ENCODE measurements at places on chromosomes 11 and 22.

GRCh38 chr11:122265981-122266380 is 150.0 kb upstream of the BLID start:
- DNase-seq: no peak

GRCh38 chr22:26568207-26568706 is 21.7 kb downstream of the TPST2 start:
- DNase-seq: no peak

GRCh38 chr22:19097518-19097917 is 24.7 kb downstream of the DGCR2 start:
- no peak for DNase-seq

- no peak for DNase-seq
Measured at GRCh38 chr11:62461740-62462507, 43.1 kb downstream of the SCGB1A1 start.

DNA sequence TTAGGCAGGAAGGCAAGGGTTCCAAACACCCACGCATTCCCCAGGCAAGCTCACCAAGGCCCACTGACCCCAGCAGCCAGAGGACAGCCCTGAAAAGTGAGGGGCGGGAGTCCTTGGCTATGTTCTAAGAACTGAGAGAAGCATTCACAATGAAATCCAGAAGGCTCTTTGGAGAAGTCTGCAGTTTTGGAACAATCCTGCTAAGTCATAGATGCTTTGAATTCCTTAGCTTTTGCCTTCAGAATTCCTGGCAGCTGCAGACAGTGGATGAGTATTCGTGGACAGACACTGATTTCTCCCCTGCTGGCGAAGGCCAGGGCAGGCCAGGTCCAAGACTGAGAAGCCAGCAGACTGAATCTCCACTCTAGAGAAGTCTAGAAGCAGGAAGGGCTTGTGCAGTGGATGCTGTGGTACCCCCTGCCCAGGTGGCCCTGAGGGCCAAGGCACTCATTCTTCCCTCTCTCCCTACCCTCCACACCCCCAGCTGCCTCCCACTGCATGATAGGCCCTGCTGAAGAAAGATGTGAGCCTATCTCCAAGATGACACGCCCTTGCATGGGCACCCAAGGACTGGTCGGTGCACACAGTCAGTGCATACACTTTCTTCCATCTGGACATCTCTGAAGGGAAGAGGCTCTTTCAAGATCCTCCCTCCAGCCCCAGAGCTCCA is 133.2 kb upstream of the TEAD1 start:
- no peak for DNase-seq

DNA sequence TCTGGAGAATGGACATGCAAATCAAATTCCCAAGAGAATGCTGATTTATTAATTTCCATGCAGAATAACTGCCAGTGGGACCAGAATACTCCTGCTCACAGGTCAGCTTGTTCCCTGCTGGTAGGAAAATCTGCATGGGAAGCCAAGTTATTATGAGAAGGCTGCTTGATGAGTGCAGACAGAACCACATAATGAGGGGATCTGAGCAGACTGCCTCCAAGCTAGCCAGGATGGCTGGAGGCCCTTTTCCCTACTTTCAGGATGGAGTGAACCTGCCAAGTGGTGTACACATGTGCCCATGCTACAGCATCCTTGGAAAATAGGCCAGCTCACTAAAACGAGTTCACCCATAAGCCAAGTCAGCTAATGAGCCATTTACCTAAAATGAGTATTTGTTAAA is 55.2 kb upstream of the ZBED5 start:
- no peak for DNase-seq

GRCh38 chr11:82174610-82175009 is 559.1 kb downstream of the FAM181B start:
- DNase-seq: no peak

DNA sequence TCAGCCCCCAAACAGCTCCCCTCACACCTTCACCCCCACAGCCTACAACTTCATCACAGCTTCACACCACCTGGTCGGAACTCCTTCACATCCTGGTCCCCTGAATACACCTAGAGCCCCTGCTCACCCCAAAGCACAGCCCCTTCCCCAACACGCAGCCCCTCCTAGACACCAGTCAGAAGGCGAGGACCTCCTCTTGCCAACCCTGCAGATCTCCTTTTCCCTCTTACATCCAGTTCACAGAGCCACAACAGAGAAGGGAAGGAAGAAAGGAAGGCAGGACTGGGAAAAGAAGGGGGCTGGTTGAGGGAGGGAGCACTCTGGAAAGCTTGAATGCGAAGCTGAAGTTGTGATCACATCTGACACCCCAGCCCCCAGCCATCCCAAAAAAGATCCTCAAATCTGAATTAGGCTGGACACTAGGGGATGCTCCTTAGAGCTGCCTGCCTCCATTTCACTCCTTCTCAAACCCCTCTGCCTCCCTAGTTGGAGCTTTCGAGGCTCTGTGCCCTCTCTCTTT is 629 bp downstream of the CCKBR start:
- DNase-seq: no peak

- DNase-seq: no peak
Measured at GRCh38 chr11:34602245-34602644, 18.6 kb upstream of the EHF start.

GRCh38 chr11:88337987-88338668 is 592 bp upstream of the CTSC start:
- peak; percentile 16 for DNase-seq

- DNase-seq: no peak
Measured at GRCh38 chr11:46338988-46339666, 8.1 kb upstream of the DGKZ start.
